ENCODE measurements at places on chromosomes 4 and X. TPM values are rescaled to one million over a fixed set of nuclear protein-coding genes. Genes with fewer than 3 reads are reported as not detected.
A peak's percentile ranks its signal among the peaks of the same experiment; 100 is the strongest.

DNA sequence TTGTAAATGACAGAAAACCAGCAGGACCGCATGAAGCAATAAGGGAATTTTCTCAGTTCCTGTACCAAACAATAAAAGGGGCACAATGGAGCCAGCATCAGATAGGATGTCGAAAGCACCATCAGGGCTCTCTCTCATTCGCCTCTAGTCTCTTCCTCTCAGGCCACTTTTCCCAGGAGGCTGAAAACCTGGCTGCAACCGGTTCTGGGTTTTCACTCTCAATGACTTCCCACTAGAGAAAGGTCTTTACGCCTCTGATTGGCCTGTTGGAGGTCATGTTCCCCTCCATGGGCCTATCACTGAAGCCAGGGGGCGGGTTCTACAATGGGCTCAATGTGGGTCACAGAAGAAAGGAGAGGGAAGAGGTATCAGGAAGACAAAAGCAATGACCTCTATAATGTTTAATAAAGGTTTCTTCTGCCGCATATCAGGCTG lies 29.3 kb downstream of the ZNF827 start:
- no peaks in the 10 kb centered on the region for H3K36me3 ChIP-seq
- H3K4me1 ChIP-seq, result peaks cover 2% of the 10 kb centered on the region
- H3K27ac ChIP-seq, result no peak overlapping the region
- DNase-seq, result no peak

DNA sequence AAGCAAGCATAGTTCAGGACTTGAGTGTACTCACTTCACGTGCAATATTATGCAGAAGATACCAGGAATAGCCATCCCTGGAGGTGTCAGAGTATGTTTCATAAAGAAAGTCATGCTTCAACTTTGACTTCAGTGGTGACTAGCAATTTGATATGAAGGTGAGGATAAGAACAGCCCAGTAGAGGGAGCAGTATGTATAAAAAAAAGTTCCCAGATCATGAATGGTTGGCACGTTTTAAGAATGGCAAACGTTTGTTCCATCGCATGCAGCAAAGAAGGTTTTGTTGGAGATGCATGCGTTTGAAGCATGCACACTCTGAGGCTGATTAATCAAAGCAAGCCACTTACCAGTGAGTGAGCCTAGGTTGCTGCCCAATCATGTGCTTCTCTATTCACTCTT lies 33.5 kb upstream of the SLITRK4 start:
- peak; percentile 27 for DNase-seq
- H3K4me3 ChIP-seq, result no peak overlapping the region
- H3K4me1 ChIP-seq, result no peaks in the 10 kb centered on the region
- no peaks in the 10 kb centered on the region for H3K36me3 ChIP-seq
- H3K27me3 ChIP-seq, result no peaks in the 10 kb centered on the region

- no peaks in the 10 kb centered on the region for H3K36me3 ChIP-seq
- no peaks in the 10 kb centered on the region for H3K4me1 ChIP-seq
- H3K4me3 ChIP-seq, result no peak overlapping the region
These were observed 181.3 kb downstream of the OR13H1 start for GRCh38 chrX:131725001-131725654.

DNA sequence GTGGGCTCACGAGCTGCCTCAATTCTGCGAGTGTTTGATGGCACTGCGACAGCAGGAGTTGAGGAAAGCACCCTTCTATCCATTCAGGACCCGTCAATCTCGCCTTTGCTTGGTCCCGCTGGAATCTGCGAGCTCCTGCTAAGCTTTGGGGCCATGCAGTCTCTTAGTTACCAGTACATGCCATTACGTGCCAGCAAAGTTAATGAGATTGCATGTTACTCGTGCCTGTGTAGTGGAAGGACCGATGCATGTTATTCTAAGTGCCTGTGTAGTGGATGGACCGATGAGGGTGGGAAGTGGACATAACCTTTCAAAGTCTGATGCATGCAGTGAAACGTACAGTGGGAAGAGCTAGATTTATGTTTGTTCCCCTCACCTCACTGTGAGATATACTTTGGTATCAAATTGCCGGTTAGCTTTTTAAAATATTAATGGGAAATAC lies 569 bp downstream of the RPS3A start:
- H3K36me3 ChIP-seq, result peaks cover 36% of the 10 kb centered on the region
- DNase-seq, result no peak
- peak overlapping the region; percentile 93 for H3K27ac ChIP-seq
- H3K4me3 ChIP-seq, result peak overlapping the region; percentile 98
- peaks cover 6% of the 10 kb centered on the region for H3K4me1 ChIP-seq

GRCh38 chr4:60897415-60897814 lies 302.7 kb upstream of the ADGRL3 start:
- no peaks in the 10 kb centered on the region for H3K27me3 ChIP-seq
- no peak for DNase-seq
- H3K27ac ChIP-seq, result no peak overlapping the region
- no peaks in the 10 kb centered on the region for H3K4me1 ChIP-seq
- H3K36me3 ChIP-seq, result no peaks in the 10 kb centered on the region

DNA sequence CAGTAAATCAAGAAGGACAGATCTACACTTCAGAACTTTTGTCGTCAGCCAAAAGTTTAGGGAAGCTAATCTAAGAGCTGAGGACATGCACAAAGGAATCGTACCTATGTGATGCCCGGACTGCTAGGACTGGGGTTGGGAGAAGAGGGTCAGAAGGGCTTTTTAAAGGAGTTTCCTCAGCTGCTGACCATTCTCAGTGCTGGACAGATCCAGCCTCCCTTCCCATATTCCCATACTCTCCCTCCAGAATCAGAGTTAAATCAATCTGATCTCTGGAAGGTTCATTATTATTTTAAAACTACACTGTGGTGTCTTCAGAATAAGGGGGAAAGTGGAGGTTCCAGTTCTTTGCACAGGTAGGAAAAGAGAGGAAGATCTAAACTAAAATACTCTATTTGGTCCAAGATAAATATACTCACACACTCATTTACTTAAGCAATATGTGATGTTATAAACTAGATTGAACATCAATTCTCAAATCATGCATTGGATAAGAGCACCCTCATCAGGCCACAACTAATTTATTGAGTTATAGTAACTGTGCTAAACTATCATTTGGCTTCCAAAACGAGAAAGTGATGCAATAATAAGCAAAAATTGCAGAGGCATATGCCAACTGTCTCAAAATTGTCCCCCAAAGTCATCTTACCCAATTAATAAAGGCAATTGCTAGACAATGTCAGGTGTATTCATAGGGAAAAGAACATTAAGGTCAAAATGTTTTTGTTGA lies 124.7 kb downstream of the HNRNPD start:
- no peaks in the 10 kb centered on the region for H3K4me1 ChIP-seq
- H3K27me3 ChIP-seq, result no peaks in the 10 kb centered on the region
- H3K27ac ChIP-seq, result no peak overlapping the region
- H3K4me3 ChIP-seq, result no peak overlapping the region
- DNase-seq, result no peak

- no peak overlapping the region for H3K4me3 ChIP-seq
- no peak overlapping the region for H3K27ac ChIP-seq
- H3K36me3 ChIP-seq, result no peaks in the 10 kb centered on the region
- no peaks in the 10 kb centered on the region for H3K4me1 ChIP-seq
These were observed 3.1 kb upstream of the C4orf17 start for GRCh38 chr4:99507762-99508161.

- no peaks in the 10 kb centered on the region for H3K4me1 ChIP-seq
- H3K27ac ChIP-seq, result no peak overlapping the region
- no peak for DNase-seq
- H3K4me3 ChIP-seq, result no peak overlapping the region
- H3K36me3 ChIP-seq, result no peaks in the 10 kb centered on the region
These were observed 24.0 kb downstream of the ARSJ start for GRCh38 chr4:113955411-113955810.

DNA sequence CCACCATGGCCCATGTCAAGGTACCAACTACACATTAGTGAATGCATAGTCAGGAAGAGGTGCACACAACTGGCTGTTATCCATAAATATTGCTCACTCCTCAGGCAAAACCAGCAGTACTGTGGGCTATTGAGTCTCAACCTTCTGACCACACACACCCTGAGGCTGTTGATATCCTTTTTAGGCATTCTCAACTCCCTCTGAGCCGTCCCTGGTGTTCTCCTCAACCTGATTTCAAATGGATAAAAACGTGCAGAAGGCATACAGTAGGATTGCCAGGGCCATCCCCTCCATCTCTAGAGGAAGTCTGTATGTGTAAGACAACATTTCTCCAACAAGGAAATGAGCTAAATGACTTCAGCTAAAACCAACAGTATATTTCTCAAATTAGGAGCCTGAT lies 98.7 kb upstream of the KLHL13 start:
- DNase-seq, result no peak
- H3K36me3 ChIP-seq, result no peaks in the 10 kb centered on the region

DNA sequence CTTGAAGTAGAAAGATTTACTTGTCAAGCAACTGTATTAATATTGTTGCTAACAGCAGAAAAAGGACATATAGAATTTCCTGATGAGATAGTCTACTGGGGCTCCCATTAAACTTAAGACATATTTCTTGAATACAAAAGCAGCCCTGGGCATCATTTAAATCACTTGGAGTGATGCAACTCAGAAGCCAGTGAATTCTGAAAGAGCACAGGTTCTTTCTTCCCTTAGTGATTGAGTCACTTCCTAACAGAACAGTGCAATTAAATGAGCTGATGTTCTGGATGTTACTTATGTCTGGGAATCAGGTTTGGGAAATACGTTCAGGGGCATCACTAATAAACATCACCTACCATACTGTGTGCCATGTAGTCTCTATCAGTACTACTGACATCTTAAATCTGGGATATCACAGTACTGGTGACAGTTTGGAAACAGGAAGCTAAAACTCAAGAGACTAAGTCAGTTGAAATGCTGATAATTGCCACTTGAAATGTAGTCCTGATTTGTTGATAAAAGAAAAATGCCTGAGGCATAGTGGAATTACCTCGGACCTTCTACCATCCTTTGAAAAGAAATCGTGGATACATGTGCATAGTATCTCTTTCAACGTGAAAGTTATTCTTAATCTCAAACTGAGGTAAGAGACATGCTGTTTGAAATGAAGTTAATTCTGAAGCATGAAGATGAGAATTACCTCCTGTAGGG lies 249.2 kb upstream of the GPRIN3 start:
- no peak for DNase-seq

GRCh38 chr4:86141161-86141560 lies 218.7 kb downstream of the MAPK10 start:
- H3K4me3 ChIP-seq, result no peak overlapping the region
- no peaks in the 10 kb centered on the region for H3K4me1 ChIP-seq
- no peaks in the 10 kb centered on the region for H3K27me3 ChIP-seq
- no peaks in the 10 kb centered on the region for H3K36me3 ChIP-seq
- no peak overlapping the region for H3K27ac ChIP-seq
- no peak for DNase-seq

DNA sequence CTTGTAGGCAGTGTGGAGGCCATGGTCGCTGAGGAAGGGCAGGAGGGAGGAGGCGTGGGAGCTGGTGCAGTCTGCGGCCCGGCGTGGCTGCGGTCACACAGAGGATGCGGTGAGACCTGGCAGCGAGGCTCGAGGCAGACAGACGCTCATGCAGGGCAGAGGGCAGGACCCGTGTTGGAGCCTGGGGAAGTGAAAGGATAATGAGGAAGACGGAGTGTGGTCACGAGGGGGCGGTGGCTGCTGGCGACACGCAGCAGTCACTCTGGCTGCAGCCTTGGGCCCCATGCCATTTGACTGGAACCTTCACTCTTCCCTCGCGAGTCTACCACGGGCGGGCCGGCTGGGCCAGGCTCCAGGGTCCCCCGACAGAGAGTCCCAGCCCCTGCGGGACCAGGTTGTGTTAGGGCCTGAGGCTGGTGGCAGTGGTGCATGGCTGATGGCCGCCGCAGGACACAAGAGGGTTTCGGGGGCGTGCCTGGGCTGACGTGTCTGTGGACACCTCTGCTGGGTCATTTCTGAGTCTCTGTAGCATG lies 68.8 kb upstream of the HGFAC start:
- peaks cover 8% of the 10 kb centered on the region for H3K36me3 ChIP-seq
- H3K4me3 ChIP-seq, result no peak overlapping the region
- no peaks in the 10 kb centered on the region for H3K27me3 ChIP-seq

- no peaks in the 10 kb centered on the region for H3K27me3 ChIP-seq
- H3K4me1 ChIP-seq, result no peaks in the 10 kb centered on the region
- no peak overlapping the region for H3K4me3 ChIP-seq
These were observed 59.0 kb upstream of the TLR3 start for GRCh38 chr4:186009976-186010375.

DNA sequence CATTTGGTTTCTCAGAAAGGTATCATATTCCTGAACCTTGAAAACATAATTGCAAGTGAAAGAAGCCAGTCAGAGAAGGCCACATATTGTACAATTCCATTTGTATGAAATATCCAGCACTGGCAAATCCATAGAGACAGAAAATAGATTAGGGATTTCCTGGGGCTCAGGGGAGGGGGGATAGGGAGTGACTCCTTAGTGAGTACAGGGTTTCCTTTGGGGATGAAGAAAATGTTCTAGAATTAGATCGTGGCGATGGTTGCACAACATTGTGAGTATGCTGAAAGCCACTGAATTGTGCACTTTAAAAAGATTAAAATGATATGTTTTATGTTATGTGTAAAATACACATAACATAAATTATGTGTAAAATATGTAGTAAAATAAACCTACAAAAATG lies 10.3 kb downstream of the XPNPEP2 start:
- no peak overlapping the region for H3K27ac ChIP-seq
- no peak for DNase-seq
- H3K27me3 ChIP-seq, result no peaks in the 10 kb centered on the region
- H3K4me3 ChIP-seq, result no peak overlapping the region
- H3K36me3 ChIP-seq, result peaks cover 33% of the 10 kb centered on the region
- no peaks in the 10 kb centered on the region for H3K4me1 ChIP-seq

DNA sequence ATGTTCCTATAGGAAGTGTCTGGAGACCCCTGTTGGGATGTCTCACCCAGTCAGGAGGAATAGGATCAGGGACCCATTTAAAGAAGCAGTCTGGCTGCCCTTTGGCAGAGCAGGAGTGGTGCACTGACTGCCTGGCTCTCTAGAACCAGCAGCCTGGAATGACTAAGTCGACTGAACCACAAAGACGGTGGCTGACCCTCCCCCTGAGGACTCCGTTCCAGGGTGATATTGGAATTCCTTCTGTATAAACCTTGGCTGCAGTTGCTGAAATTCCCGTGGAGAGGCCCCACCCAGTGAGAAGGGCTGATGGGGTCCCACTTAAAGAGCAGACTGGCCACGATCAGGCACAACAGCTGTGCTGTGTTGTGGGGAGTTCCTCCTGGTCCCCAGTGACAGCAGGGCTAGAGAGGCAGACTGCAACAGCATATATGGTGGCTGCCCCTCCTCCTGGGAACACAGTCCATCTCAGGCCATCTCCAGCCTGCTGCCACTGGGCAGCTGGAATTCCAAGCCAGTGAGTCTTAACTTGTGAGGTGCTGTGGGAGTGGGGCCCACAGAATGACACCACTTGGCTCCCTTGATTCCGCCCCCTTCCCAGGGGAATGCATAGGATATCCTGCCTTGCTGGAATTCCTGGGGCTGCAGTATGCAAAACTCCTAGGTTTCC lies 41.8 kb upstream of the RLIM start:
- DNase-seq, result no peak
- no peaks in the 10 kb centered on the region for H3K27me3 ChIP-seq
- H3K27ac ChIP-seq, result no peak overlapping the region
- H3K36me3 ChIP-seq, result no peaks in the 10 kb centered on the region
- no peaks in the 10 kb centered on the region for H3K4me1 ChIP-seq

The ENPEP gene
- 24.6 TPM for polyA plus RNA-seq

The AMBN gene
- polyA plus RNA-seq, result not detected

The MAP3K15 gene
- 0.30 TPM for polyA plus RNA-seq

The CTAG1A gene
- polyA plus RNA-seq, result not detected

The C4orf51 gene
- not detected for polyA plus RNA-seq
